Kasumi-1 (cell line): ENCODE measurements at places on chromosomes 2 and 18.

- no peak for DNase-seq
Observed at GRCh38 chr18:62282188-62282629, 42.9 kb upstream of the TNFRSF11A start.

DNA sequence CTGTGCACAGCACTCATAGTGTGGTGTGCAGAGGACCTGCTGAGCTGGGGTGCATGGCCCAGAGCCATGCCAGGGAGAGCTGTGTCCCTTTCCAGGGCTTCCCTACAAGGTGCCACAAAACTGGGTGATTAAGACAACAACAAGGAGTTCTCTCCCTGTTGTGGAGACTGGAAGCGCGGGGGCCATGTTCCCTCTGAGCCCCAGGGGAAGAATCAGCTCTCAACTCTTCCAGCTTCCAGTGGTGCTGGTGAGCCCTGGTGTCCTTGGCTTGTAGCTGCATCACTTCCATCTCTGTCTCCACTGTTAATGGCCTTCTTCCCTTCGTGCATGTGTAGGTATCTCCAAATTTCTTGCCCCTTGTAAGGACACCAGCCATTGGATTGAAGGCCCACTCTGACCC is 73.3 kb downstream of the CABLES1 start:
- no peak for DNase-seq

DNA sequence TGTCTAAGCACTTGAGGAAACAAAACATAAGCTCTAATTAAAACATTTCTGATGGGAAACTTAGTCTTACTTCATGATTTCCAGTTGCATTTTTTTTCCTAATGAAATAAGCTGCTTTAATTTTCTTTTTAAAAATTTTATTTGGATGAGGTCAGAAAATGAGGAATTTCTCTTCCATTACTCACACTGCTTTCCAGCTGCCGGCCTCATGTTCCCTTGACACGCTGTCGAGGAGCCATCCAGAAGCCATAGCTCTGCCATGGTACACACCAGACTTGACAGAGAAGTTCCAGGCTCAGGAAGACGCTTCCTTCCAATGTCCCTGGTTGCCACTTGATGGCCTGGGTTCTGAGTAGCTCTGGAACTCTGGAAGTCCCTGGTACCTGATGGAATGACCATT is 12.1 kb upstream of the MAPRE2 start:
- no peak for DNase-seq

DNA sequence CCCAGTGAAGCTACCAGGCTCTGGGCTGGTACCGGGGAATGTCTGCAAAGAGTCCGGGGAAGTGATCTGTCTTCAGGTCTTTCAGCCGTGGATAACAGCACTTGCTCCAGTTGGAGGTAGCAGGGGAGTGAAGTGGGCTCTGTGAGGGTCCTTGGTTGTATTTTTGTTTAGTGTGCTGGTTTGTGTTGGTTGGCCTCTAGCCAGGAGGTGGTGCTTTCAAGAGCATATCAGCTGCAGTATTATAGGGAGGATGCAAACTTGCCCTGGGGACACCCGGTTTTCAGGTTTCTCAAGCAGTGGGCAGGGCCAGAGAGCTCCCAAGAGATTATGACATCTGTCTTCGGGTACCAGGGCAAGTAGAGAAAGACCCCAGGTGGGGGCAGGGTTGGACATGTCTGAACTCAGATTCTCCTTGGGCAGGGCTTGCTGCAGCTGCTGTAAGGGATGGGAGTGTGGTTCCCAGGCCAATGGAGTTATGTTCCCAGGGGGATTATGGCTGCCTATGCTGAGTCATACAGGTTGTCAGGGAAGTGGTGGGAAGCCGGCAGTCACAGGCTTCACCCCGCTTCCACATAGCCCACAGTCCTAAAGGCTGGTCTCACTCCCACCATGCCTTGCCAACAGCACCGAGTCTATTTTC is 34.4 kb downstream of the ACAA2 start:
- no peak for DNase-seq

DNA sequence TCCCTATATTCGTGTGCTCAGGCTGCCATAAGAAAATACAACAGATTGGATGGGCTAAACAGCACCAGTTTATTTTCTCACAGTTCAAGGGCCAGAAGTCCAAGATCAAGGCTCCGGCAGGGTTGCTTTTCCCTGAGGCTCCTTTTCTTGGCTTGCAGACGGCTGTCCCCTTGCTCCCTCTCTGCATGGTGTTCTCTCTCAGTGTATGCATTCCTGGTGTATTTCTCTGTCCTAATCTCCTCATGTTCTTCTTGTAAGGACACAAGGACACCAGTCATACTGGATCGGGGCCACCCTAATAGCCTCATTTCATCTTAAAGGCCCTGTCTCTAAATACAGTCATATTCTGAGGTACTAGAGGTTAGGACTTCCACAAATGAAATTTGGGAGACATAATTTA is 62.6 kb upstream of the SLC16A14 start:
- no peak for DNase-seq

DNA sequence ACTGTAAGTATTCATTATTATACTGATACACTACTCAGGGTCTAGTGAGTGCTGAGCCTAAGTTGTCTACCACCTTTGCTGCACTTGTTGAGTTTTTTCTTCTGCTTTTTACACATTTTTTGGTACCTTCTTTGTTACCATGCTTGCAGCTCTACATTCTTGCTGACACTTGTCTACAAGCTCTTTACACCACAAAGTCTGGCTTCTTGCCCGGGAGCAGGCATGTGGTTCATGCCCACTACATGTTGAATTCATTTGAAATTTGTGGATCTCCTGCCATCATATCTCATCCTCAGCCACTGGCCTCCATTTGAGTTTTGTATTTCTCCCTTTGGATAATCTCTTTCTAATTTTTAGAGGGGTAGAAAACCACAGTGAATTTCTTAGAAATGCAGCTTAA is 29.9 kb downstream of the IL18R1 start:
- no peak for DNase-seq
